ENCODE measurements at places on chromosomes 6 and 20.

- DNase-seq: no peak
Observed at GRCh38 chr6:119952696-119953095, 603.1 kb upstream of the MAN1A1 start.

DNA sequence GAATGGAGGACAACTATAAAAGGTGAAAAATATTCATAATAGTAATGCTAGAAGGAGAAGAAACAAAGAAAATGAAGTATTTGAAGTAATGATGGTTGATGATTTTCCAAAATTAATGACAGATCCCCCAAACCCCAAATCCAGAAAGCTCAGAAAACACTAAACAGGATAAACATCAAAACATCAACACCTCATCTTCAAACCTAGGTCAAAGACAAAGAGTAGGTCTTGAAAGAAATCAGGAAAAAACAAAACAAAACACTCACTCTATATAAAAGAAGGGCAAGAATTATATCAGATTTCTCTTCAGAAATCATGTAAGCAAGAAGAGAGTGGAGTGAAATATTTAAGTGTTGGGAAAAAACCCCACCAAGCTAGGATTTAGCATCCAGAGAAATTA lies 38.7 kb downstream of the RANBP9 start:
- DNase-seq: no peak

DNA sequence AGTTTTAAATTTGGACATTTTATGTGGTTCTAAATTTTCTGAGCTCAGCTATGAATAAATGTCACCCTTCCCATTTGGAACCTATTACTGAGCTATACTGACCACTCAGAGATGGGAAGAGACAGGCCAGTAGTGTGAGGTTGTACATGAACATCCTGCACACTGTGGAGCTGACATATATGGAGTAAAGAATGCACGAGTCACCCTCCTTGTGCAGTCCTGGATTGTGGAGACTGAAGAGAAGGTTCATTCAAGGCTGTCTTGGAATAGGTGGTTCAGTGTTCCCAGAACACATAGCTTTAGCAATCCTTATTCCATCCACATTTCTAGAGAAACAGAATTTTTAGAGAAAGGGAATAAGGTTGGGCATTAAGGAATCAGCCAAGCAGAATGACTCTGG lies 50.3 kb upstream of the OGFRL1 start:
- no peak for DNase-seq

DNA sequence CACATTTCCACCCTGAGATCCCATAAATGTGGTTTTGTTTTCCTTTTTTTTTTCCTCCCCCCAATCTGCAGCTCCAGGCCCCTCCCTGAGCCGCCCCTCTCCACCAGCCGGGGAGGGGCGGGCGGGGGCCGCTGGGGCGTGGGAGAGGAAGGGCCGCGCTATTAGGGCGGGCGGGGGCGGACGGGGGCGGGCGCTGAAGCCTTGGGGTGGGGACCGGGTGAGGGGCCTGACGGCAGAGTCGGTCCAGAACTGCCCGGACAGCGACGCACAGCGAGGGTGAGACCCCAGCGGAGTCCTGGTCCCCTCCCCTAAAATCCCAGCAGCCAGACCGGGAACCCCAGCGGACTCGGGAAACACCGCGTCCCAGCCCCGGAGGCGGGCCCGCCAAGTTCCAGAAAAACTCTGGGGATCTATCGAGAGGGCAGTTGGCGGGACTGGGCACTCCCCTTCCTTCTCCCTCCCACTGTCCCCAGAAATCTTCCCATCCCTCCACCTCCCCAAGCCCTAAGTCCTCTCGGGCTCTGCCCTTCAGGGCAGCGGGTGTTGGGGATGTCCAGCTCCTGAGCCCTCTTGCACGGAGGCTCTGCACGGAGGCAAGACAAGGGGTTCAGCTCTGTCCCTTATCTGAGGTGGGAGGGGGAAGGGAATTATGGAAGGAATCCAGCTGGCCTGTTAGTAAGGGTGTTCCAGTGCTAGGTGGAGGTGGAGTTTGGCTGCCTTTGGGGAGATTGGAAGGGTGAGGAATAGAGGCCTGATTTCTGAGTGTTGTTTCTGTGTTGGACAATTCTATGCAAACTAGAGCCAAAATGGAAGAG lies at the start of gene PRICKLE4:
PRICKLE4 (plus strand) TSS at position 232 of the 815 bp plus-strand sequence. CDS start 2,692 bp downstream, outside the sequence.
- no peak for DNase-seq

- no peak for DNase-seq
Observed at GRCh38 chr20:6613280-6613861, 154.1 kb upstream of the BMP2 start.

GRCh38 chr6:4909063-4909706 lies 94.7 kb downstream of the RPP40 start:
- no peak for DNase-seq

DNA sequence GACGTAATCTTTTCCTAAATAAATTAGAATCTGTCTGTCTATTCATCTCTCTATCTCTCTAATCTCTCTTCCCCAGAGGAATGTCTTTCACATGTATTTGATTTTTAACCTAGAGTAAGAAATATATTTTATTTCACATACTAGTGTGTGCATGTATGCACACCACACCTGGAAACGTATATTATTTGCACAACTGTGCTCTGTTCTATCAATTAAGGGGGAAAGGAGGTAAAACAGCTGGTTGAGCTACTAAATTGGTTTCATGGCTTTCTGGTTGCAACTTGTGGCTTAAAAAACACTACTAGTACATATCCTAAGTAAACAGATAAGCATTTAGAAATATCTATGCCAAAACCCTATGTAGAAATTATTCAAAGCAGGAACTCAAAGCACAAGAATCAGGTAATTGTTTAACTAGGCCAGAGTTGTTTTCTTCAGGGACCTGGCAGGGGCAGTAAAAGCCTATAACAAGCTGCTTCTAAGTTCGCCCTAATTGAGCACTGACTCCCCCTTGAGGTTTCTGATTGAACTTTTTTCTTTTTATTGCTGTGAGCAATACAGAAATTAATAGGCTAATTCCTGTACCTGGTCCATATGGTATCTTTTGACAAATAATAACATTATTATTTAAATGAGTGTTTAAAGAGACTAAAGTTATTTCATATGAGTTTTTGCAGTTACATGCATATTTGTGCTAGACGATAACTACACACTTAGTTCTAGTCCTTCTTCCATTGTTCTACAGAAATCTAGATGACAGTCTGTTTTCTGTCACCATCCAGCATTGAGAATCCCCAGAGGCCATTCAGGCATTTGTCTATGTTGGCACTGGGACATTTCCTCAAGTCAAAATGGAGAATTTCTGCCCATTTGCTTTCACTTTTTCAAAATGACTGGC lies 88.6 kb downstream of the MCHR2 start:
- no peak for DNase-seq

GRCh38 chr6:169971081-169971861 lies 219.8 kb downstream of the ERMARD start:
- DNase-seq: no peak

- no peak for DNase-seq
Observed at GRCh38 chr6:24574809-24575208, 71.2 kb downstream of the KIAA0319 start.

DNA sequence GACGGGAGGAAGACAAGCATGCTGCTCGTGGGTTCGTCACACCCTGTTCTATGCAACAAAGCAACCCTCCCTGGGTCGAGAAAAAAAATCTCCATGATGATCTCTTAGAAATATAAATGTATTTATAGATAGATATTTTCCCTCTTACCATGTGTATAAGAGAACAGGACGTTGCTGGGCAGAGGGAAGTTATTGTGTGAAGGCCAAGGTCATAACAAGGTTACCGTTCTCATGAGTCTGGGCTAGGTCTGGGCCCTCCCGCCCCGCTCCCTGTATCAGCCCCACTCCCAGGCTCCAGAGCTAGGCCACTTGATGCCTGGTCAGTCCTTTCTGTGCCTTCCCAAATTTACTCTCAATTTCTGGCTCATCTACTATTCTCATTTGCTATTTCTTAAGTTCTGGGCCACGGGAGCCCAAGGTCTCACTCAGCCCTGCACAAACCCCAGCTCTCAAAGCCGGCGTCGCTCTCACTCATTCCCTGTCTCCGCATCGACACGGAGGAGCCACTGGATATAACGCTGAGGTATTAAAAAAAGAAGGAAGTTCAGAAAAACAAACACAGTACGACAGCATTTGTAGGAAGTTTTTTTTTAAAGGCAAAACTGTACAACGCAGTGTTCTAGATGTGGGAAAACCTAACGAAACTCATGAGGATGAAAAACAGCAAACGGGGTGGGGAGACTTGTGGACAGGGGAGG lies 96.8 kb downstream of the PSMG4 start:
- DNase-seq: no peak

GRCh38 chr6:10297832-10298231 lies 117.0 kb downstream of the TFAP2A start:
- no peak for DNase-seq

GRCh38 chr6:108714101-108714765 lies 134.0 kb upstream of the ARMC2 start:
- DNase-seq: no peak

- no peak for DNase-seq
Observed at GRCh38 chr20:52230409-52230808, 38.8 kb upstream of the ZFP64 start.

DNA sequence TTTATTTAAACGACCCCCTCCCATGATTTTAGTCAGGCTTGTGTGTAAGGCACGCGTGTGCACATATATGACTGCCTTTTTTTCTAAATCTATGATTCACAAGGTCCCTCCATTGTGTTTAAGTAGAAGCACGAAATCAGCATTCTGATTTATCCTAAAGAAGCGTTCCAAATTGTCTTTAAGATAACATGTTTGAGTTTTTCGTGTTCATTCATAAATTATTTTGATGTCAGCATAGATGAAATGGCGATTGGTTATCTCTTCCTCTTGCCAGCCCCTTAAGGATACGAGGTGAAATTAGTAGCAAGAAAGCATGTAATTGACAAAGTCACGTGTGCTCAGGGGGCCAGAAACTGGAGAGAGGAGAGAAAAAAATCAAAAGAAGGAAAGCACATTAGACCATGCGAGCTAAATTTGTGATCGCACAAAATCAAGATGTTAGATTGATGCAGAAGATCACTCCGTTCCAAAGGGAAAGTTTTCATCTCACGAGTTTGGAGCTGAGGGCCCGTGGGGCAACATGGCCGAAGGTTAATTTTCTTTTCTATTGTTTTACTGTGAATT lies at the start of gene LIN28B:
LIN28B (plus strand) TSS at position 377 of the 564 bp plus-strand sequence; CDS start at position 521, 144 bp downstream.
- DNase-seq: no peak

DNA sequence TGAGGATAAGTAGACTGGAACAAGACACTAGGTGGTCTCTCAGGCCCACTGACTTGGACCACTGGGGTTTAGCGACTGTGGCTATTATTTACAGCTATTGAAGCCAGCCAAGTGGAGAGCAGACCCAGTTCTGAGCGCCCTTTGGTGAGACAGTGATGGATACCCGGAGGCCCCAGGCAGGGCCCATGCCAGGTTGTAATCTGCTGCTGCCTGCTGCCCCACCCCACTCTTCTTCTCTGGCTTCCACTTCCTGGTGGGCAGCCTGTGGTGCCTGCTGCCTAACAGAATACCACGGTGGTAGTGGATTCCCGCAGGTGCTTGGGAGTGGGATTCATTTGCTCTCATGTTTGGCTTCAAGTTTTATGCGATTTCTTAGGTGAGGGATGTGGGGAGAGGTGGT lies 570 bp downstream of the RAB44 start:
- DNase-seq: no peak

DNA sequence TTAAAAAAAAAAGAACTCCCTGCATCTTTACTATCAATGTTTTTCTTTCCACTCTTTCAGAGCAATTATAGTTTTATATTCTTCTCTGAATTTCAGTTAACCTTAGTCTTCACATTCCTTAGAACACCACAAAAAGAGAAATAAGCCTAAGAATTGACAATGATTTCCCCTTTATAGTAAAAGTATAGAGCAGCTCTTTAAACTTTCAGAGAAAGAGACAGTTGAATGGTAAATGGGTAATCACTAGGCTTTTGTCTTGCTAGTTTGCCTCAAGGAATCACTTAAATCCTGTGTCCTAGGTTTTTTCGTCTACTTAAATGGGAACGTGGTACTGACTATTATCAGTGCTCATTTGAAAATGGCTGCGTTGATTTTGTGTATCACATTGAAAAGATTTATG lies 31.8 kb downstream of the SLX4IP start:
- no peak for DNase-seq

- DNase-seq: no peak
Observed at GRCh38 chr6:167980911-167981580, 16.4 kb upstream of the KIF25 start.

- no peak for DNase-seq
Observed at GRCh38 chr6:13235339-13235738, 93.0 kb downstream of the TBC1D7 start.

- no peak for DNase-seq
Observed at GRCh38 chr20:36541768-36542488, 609 bp downstream of the MYL9 start.

DNA sequence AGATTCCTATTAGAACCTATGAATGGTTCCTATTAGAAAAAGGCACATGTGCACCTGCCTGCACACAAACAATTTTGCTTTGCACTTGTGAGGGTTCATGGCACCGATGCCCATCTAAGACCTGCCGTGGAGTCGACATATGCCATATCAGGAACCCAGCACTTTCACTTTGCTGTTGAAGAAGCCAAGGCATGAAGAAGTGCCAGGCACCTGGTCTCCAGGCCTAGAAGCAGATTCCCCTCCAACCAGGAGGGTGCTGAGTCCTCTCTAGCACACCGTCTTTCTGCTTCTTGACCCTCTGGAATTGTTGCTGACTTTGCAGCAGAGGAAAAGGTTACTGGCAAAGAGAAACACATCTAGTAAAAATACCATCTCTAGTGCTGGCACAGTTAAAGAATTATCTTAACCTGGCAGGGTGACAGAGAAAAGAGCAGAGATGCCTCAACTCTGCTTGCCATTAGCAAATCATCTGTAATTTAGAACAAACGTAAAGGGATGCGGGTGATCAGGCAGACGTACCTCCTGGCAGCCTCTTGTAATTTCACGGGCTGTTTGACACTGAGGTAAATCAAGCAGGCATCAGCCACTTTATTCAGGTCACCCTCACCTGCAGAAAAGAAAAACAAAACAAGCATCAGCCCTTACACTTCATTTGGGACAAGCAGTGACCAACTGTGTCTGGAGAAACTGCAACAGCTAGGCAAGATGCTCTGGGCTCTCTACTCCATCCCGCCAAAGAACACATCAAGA lies 37.2 kb downstream of the TTI1 start:
- no peak for DNase-seq

GRCh38 chr6:119627908-119628669 lies 278.5 kb upstream of the MAN1A1 start:
- no peak for DNase-seq

- no peak for DNase-seq
Observed at GRCh38 chr20:32391003-32391402, 32.9 kb downstream of the ASXL1 start.

DNA sequence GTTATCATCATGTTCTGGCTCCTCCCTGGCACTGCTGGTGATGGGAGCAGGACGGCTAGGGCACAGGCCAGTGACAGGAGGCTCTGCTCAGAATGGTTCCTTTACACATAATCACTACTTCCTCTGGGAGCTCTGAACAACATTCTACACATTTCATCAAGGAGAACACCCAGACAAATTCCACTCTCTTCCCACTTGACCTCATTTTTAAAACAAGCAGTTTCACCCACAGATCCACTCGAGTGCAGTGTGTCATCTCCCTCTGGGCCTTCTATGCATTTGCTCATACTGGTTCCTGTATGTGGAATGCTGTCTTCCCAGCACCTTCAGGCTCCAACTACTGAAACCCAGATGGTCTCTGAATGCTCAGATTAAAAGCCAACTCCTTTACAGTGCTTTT lies 84.8 kb downstream of the ELOVL5 start:
- no peak for DNase-seq

GRCh38 chr6:118704915-118705314 lies 53.5 kb upstream of the CEP85L start:
- DNase-seq: no peak

- no peak for DNase-seq
Observed at GRCh38 chr6:133584823-133585222, 304.1 kb upstream of the TCF21 start.

Measured in stimulated activated CD8-positive, alpha-beta memory T cell treated with anti-CD3 and anti-CD28 coated beads, Interleukin-15, amount 100 ng/mL, for 48 hours (primary cell).